ENCODE measurements at places on chromosomes 7 and 10. TPM values are rescaled to one million over a fixed set of nuclear protein-coding genes. Genes with fewer than 3 reads are reported as not detected.

DNA sequence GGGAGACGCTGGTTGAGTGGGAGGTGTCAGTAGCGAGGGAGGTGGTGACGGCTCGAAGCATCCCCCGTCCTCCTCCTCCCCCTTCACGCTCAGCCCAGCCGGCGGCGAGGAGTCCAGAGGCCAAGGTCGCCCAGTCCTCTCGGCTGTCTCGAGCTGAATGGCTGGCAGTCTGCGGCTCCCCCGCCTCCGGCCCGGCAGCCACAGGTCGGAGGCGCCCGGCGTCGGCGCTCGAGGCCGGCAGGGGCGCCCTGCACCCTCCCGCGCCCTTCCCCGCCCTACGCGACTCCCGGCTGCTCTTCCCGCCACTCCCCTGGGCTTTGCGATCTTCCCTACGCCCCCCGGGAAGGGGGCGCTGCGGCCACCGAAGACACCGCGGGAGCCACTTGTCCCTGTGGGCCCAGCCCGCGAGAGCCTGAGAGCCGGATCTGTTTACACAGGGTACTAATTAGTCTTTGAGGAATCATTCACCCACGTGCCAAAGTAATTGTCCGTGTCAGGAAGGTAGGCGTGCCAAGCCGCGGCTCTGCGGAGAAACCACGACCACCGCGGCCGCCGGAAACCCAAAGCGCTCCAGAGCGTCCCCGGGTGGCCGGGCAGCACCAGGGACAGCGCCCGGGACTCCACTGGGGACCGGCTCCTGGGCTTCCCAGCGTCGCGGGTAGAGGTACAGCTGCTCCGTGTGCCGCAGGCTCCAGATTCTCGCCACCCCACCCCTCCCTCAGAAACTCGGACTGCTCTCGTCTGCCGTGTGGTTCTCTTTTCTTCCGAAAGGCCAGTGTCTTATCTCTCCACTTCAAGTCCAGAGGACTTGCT is at the start of gene NXPH1:
Gene NXPH1 (plus strand): TSS at position 133 of the 813 bp plus-strand sequence.
- DNase-seq: no peak

The APBB1IP gene
- 1.1 TPM for polyA plus RNA-seq

DNA sequence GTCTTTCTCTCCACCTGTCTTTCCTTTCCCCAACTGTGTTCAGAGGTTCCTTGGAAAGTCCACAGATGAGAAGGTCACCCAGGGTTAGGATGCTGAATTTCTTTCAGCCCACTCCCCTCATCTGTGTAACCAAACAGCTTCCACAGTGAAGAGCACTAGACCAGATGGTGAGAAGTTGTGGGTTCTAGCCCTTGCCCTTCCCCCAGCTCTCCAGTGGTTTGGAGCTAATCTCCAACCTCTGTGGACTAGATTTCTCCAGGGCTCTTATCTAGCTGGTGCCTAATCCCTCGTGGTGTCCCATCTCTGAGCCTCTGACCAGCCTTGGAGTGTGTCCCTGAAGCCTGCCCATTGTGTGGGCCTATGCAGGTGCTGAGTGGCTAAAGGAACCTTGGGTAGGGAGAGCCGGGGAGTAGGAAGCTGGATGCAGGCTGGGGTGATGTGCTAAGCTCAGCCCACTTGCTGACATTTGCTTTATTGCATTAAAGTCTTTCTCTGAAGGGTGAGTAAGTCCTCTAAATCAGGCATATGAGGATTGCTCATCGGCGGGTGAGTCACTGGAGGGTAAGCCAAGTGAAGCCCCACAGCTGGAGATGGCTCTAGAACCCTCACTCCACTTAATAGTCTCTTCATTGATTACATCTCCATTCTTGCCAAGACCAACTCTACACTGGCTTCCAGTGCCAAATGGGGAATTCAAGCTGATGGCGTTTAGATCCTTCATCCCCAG is 14.9 kb downstream of the DUSP5 start:
- DNase-seq: no peak

DNA sequence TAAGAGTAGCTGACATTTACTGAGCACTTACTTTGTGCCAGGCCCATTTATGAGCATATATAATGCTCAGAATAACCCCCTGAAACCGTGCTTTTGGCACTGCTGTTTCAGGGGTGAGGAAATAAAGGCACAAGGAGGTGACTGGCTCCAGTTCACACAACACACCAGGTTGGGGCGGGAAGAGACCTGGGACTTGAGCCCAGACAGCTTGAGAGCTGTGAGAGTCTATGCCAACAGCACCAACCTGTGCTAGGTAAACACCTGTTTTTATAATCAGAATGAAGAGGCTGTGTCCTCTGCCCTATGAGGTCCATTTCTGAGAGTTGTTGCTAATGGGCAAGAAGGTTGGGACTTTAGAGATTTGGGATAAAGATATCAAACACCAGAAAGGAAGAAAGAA is 8.8 kb upstream of the AZGP1 start:
- DNase-seq: no peak

DNA sequence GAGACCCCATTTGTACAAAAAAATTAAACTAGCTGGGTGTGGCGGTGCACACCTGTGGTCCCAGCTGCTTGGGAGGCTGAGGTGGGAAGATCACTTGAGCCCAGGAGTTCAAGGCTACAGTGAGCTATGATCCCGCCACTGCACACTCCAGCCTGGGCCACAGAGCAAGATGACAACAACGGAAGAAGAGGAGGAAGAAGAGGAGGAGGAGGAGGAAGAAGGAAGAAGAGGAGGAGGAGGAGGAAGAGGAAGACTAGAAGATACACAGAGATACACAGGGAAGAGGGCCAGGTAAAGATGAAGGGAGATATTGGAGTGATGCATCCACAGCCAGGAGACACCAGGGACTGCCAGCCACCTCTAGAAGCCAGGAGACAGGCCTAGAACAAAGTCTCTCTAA is 75.7 kb upstream of the PTER start:
- no peak for DNase-seq

DNA sequence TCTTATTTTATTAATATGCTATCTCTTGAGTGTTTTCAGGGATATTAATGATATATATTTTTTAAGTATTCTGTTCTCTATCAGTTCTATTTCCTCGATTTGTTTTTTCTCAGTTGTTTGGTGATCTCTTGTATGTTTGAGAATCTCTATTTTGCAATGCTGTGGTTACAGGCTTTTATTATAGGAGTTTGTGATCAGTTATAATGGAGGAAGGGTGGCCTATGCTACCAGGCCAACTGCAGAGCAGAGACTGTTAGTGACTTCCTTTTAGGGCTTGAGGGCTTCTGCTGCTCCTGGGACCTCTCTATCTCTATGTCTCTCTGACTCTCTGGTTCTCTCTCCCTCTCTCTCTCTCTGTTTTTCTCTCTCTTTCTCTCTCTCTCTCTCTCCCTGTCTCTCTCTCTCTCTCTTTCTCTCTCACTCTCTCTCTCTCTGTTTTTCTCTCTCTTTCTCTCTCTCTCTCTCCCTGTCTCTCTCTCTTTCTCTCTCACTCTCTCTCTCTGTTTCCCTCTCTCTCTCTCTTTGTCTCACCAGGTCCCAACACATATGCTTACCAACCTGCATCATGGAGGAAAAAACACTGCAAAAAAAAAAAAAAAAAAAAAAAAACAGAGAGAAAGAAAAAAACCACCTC is 69.4 kb upstream of the CAV2 start:
- no peak for DNase-seq

- DNase-seq: no peak
Observed at GRCh38 chr10:123841115-123841514, 50.5 kb downstream of the CPXM2 start.

DNA sequence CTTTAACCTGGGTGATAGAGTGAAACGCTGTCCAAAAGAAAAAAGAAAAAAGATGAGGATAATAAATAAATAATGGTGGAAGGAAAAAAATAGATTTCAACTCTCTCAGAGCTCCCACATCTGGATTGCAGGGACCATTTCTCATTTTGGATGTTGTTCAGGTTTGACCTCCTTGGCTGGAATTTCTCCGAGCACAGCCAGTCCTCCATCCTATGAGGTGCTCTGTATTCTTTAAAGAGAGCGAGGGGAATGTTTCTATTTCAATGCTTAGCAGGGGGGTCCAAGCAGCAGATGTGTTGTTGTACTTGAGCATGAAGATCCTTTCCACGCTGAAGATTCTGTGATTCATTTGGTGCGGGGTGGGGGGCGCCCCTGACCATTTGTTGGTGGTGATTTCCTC is 17.7 kb upstream of the SEPHS1 start:
- no peak for DNase-seq

GRCh38 chr7:14389181-14389591 is 399.7 kb upstream of the ETV1 start:
- DNase-seq: no peak

The PRLHR gene
- polyA plus RNA-seq: not detected

DNA sequence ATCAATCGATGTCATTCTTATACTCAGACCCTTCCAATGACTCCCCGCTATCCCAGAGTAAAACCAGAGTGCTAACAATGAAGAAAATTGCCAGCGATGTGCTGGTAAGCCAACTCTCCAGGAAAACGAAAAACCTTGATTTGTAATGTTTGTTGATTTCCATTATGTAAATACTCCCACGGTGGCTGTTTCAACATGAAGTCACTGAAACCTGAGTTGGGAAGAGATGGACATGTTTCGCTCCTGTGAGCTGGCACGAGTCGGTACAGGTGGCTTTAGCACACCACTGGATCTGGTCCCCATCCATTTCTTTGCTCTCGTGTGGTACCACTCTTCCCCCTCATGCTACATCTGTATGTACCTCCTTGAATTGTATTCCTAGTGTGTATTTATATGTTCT is 52.9 kb downstream of the AP3M1 start:
- DNase-seq: no peak

The TEX36 gene
- polyA plus RNA-seq: not detected

The OPALIN gene
- polyA plus RNA-seq: not detected

The PTPRE gene
- polyA plus RNA-seq: 6.1 TPM

GRCh38 chr7:98000356-98000755 is 10.4 kb upstream of the OCM2 start:
- no peak for DNase-seq

The RHOBTB1 gene
- polyA plus RNA-seq: 69.5 TPM

DNA sequence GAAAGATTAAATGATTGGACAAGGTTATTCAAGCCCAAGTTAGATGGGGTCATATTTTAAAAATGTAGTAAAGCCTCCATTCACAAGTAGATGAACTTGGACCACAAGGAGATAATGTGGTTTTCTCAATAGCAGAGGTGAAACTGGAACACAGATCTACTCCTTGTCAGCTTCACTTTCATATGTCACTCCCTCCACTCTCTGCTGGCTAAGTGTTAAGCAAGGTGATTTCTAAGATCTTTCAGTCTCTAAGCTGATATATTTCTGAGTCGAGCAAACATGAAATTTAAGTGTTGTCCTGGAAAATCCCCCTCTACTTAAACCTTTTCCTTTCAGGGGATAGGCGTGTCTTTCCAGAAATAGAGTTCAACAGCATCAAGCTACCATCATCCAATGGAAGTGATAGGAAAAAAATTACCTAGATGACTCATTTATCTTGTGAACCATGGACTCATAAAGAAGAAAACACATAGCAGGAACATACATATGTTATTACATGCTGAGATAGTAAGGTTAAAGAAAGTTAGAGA is 275.0 kb downstream of the PTEN start:
- no peak for DNase-seq

GRCh38 chr10:1741450-1741849 is 4.1 kb upstream of the ADARB2 start:
- DNase-seq: no peak

DNA sequence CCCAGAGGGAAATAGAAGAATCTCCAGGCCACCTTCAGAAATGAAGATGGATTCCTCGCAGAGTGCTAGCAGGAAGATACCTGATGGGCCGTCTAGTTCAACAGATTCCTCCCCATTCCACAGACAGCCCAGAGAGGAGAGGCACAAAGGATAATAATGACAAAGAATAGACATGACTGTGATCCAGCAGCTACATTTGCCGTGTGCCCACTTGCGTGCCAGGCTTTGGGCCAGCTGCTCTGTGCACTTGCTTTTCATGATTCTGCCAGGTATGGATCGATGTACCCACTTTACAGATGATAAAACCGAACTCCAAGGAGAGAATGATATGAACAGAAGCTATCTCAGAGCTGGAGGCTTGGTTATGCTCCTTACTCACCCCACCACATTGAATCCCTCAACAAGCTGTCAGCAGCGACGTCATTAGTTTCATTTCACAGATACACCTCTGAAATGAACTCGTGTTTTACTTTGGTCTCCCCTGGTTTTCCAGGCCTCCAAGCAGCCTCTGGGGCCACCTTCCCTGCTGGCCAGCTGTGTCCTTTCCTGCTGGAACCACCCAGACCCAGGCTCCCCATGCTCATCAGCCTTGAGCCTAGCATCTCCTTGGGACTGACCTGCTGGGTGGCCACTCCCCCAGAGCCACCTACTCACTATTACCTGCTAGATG is 11.9 kb upstream of the WDFY4 start:
- DNase-seq: no peak

Data from right renal pelvis (tissue), 4 donors.